ENCODE measurements at places on chromosomes 3 and 15.

DNA sequence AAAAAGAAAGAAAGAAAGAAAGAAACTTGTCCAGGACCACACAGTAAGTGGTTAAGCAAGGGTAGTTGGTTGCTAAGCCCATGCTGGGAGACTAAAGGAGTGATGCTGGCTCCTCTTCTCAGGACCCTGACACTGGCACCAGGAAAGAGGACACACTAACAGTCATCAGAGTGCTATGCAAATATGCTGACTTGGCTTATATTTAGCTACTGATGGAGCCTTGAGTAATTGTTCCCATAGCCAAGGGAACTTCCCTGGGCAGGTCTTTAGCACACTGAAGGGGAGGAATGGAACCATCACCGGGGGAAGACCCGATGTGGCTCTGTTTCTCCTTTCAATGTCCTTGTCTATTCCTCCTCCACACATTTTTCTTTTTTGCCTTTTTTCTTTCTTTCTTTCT, 6.2 kb downstream of the TMEM40 start:
- no peak for DNase-seq

- DNase-seq: no peak
Observed at GRCh38 chr3:26198609-26199008, 408.7 kb downstream of the OXSM start.

GRCh38 chr3:50415061-50415460, 55.7 kb upstream of the TMEM115 start:
- DNase-seq: no peak

DNA sequence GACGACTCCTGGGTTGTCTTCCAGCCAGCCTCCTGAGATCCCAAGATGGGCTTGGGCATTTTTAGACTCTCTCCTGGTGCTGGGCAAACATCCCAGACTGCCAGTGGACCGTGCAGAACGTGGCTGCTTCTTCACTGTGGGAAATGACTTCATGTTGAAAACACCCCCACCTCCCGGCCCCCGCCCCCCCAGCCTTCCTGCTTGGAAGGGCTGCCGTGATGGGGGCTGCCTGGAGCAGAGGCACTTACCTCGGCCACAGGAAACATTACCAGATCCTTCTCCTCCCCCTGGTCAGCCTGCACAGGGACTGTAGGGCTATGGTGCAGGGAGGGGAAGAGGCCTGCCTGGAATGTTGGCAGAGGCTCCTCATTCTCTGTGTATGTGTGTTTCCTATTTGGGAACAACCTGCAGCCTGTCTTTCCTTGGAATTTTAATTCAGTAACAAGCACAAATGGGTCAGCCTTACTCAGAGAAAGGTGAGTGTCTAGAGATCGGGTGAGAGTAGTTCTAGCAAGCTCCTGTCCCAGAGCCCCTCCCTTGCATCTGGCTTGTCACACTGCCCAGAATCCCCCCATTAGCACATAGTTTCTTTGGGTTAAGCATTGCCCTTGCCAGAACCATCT, 90.8 kb downstream of the ANP32A start:
- no peak for DNase-seq

- DNase-seq: peak; percentile 74
Observed at GRCh38 chr3:155323063-155323666, 29.7 kb upstream of the STRIT1 start.

DNA sequence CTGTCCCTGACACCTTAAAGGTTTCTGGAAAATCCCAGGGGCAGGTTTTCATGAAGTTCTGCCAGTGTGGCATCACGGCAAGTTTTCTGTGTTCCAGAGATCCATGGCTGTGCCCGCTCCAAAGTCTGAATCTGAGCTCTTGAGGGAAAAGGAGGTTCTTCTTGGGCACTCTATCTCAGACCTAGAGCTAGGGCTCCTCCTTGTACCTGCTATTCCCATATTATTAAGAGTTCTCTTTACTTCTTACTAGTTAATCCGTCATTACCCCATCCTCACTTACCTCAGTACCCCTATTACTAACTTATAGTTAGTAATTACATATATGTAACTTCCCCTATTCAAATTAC, 5.9 kb upstream of the TRA2B start:
- DNase-seq: no peak

DNA sequence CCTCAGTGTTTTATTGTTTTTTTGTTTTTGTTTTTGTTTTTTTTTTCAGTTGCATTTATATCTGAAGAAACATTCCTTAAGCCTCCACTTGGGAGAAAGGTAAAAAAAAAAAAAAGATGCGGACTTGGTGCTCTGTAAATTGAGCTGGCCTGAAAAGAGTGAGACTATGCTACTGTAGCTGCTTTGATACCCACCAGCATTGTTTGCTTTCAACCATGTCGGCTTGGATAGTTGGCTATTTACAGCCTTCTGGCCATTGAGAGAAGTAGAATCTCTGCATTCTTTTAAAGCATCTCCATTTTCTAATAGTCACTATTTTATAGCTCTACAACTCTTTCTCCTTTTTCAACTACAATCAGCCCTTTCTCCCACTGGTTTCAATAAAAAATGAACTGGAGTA, 149.6 kb downstream of the ZIC4 start:
- no peak for DNase-seq

DNA sequence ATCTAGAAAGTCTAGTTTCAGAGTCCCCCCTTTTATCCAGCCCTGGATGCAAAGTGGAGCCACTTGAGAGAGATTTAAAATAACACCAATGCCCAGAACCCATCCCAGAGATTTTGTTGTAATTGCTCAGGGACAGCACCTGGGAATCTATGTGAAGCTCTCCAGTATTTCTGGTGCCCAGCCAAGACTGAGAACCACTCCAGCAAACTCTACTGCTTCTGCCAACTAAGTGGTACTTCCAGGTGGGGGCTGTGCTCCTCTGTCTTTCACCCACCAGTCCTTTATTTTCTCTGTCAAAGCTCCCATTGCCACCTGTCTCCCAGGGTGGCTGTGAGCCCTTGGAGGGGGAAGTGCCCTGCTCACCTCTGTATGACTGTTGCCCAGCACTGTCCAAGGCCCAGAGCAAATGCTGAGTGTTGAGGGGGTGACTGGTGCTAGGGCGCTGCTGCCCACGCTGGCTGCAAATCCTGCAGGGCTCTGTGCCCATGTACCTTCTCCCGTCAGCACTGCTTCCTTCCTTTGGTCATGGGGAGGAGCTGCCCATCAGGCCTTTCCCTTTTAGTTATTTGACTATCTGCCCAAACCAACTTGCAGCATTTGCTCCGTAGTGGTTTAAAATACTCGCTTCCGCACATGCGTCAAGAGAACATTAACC, 9.4 kb downstream of the CLSTN2 start:
- DNase-seq: no peak

DNA sequence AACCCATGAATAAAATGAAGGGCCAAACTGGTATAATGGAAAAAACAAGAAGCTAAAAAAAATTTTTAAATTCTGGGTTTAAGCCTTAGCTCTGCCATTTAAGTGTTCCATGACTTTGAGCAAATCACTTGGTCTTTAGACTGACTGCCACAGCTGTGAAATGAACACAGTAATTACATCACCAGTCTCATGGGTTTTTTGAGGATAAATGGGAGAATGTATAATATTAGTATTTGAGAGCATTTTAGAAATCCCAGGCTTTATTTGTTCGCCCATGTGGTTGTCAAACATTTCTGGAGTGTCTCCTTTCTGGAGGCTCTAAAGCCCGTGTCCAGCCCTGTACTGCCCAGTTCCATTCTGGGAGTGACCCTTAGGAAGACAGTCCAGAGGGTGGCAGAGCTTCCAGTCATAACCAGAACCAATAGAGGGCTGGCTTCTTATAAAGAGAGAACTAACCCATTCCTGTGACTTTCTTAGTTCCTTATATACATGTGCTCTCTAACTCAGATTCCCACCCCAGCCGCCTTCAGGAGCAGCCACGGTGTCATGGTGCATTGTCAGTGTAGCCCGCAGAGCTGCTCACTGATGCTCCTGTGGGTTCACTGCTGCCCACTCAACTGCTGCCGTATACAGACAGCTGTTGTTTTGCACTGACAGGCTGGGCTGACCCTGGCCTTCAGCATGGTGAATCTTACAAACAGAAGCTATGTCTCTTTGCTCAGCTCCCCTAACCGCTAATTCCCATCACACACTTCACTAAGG, 44.7 kb downstream of the BOC start:
- DNase-seq: no peak

- no peak for DNase-seq
Observed at GRCh38 chr15:69979783-69980182, 117.9 kb downstream of the TLE3 start.

- DNase-seq: no peak
Observed at GRCh38 chr15:68508485-68509189, 70.2 kb upstream of the CORO2B start.

- no peak for DNase-seq
Observed at GRCh38 chr15:47824147-47824546, 106.8 kb downstream of the SEMA6D start.

- no peak for DNase-seq
Observed at GRCh38 chr15:42846647-42847046, 73.9 kb downstream of the TTBK2 start.

- DNase-seq: no peak
Observed at GRCh38 chr3:64329037-64329436, 103.8 kb upstream of the PRICKLE2 start.

DNA sequence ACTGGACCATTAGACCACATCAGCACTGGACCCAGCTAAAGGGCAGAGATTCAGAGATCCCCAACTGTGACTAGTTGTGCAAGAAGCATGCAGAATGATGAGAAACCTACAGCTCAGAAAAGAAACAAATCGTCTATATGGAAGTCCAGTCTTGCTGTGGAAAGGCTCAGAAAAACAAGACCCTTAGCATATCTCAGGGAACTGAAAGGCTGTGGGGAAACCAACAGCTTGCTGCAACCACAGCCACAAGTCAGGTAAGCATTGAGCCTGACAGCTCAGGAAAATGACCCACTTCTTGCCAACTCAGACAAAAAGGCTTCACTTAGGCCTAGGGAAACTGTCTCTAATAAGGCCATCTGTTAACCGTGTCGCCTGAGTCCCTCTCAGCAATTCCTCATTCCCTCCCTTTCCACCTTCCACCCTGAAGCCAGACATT, 145.6 kb downstream of the LSAMP start:
- no peak for DNase-seq

GRCh38 chr3:30749230-30749629, 142.8 kb downstream of the TGFBR2 start:
- no peak for DNase-seq

- DNase-seq: no peak
Observed at GRCh38 chr3:12901623-12902045, 60.3 kb upstream of the RPL32 start.

- DNase-seq: peak; percentile 24
Observed at GRCh38 chr3:4588466-4588865, 95.3 kb downstream of the ITPR1 start.

GRCh38 chr3:106381939-106382335, 513.1 kb upstream of the CBLB start:
- DNase-seq: no peak

DNA sequence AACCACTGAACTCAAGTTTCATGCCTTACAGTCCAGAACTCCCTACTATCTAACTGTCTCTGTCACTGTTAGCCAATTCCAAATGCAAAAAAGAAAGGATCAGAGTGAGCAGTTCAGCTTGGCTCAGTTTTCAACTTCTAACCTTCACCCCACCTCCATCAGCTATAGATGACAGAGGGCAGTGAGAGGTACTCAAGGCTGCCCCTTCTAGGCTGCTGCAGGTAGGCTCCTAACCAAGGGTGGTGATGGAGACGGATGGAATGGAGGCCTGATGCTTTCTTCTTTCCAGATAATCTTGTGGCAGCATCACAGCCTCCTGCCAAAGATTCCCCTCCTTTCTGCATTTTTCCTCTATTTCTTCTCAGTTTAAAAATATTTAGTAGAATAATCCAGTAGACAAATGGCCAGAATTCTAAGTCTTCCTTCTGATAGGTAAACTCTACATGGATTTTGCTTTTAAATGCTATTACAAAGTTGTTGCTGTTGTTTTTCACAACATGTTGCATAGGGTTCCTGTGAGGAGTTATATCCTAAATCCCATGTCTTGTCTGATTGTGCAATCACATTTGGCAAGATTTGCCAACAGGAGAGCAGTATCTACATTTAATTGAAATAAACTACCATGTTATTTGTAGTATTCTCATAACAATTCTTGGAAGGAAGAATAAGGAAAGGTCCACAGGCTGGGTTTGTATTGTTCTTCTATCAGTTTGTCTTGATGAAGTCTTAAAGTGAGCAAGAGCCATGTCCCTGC, 301.6 kb upstream of the TRIM42 start:
- no peak for DNase-seq

DNA sequence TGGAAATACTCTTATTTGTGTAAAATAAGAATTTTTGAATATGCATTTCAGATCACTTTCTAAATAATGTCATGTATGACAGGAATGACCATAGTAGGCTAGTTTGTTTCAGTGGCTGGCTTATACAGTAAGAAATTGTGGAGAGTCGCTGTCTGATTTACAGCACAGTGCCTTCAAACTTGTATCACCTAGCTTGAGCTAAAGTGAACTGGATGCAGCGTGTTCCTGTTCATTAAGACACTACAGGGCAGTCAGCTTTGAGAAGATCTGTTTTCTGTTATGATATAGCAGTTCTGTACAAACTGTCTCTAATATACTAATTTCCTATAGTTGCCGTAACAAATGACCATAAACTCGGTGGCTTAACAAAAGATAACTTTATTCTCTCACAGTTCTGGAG, 9.9 kb downstream of the CLDN16 start:
- no peak for DNase-seq

DNA sequence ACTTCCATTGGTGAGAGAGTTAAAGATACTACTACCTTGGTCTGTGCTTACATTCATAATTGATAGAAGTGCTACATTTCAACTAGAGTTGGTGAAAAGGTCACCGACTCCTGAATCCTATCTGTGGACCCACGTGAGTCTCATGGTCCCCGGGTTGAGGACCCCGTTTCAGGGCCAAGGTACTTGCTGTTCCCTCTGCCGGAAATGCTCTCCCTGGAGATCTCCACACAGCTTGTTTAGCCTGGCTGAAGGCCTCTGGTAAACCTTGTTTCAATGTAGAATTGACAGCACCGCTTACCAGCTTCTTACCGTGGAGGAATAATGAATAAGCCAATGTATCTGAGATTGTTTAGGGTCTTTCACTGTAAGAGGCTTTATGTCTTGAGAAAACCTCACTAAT, 226.0 kb upstream of the GOLGA6L4 start:
- no peak for DNase-seq

DNA sequence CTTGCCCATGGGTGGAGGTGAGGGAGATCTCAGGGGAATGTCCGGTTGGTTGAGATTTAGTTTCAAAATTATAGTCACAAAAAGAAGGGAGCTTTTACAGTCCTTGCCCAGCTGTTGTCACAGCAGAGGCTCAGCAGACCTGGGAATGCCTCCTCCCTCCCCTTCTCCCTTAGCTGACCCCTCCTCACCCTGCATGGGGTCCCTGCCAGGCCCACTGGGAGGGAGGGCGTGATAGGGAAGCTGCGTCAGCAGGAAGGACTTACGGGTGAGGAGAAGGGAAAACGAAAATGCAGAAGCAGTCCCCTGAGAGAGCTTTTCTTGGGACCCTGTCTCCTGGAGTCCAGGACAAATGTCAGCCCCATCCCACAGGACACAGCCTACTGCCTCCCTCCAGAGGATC, 18.9 kb downstream of the SCN5A start:
- no peak for DNase-seq

DNA sequence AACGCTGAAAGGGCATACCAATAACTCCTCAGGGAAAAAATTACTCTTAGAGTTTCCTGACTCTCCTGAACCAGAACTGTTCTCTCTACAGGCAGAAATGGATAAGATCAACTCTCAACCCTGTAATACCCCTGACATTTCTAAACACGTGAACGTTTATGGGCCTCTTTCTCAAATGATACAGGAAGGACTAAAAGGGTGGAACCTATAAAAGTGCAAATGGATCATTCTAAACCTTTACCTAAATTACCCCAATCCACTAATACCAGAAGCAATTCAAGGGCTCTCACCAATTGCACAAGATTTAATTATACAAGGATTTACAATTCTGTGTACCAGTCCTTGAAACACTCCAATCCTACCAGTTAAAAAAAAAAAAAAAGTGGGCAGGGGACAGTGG, 98.0 kb upstream of the FAM174B start:
- no peak for DNase-seq
